ENCODE measurements at places on chromosomes 11 and 22.

GRCh38 chr11:10680956-10681487, 12.5 kb downstream of the IRAG1 start:
- DNase-seq = peak; percentile 25

GRCh38 chr22:47294222-47294532, 531.7 kb downstream of the TBC1D22A start:
- peak; percentile 36 for DNase-seq

DNA sequence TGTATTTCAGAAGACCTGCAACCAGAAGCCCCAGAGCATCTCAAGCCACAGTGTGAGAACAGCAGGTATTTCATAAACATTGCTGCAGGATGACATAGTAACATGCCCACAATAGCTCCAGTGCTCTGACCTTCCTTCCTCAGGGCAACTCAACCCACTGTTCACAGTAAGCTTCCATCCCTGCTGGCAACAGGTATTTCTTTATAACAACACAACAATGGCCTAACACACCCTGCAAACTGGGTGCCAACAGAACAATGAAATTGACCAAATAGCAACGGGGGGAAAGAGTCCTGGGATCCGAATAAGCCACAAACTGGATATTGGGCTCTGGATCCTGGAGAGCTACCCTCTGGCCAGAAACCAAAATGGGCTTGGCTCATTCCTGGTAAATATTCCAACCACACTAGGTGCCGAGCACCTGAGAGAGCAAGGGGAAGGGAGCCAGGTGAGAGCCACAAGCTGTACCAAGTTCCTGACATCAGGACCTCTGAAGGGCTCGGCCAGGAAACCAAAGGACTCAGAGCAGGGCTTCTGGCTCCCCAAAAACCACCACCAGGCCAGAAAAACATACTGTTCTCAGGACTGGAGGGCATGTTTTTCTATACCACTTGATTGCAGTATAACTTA, 99.5 kb downstream of the MICAL3 start:
- DNase-seq = peak; percentile 95

DNA sequence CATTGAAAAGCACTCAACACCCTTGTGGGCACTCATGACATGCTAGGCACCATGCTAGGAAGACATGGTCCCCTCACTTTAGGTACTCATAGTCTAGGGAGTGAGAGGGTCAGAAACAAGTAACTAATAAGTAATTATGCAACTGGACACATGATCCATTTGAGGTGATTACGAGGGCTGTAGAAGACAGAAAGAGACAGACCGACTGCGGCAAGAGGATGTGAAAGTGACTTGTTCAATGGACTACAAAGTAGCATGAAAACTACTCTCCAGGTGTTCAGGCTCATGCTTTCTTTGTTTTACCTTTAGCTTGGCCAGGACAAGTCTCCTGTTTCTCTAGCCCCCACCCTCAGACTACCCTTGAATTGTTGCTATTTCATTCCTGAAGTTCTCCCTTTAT, 310.8 kb upstream of the SORL1-AS1 start:
- no peak for DNase-seq

DNA sequence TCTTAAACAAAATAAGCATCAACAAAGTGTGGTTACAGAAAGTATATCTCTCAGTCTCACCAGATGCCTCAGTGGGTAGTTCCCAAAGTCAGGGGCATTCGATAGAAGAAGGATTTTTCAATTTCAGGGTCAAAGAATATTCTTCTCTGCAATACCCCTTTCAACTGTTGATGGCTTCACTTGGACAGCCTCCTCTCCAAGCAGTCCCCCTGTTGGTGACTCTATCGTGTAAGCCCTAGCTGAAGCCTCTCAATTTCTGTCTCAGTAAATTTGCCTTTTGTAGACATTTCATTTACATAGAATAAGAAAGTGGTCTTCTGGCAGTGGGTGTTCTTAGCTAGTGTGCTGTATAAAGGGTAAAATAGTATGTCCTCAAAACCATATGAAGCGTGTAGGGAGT, 11.3 kb upstream of the CCDC83 start:
- no peak for DNase-seq

DNA sequence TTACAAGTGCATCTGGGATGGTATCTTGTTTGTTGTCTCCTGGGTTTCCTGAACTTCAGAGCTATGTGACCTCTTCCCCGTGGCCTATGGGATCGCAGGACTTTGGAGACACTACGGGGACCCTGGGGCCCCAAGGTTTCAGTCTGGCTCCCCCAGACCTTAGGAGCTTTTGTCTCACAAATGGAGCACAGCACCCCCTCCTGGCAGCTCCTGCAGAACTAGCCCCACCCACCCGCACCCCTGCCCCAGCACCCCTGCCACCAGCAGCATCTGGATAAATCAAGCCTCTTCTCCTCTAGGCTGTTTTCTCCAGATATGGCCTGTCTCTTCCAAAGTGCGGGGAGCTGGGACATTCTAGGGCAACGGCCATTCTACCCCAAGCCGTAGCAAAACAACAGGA, 10.4 kb downstream of the RCOR2 start:
- no peak for DNase-seq

DNA sequence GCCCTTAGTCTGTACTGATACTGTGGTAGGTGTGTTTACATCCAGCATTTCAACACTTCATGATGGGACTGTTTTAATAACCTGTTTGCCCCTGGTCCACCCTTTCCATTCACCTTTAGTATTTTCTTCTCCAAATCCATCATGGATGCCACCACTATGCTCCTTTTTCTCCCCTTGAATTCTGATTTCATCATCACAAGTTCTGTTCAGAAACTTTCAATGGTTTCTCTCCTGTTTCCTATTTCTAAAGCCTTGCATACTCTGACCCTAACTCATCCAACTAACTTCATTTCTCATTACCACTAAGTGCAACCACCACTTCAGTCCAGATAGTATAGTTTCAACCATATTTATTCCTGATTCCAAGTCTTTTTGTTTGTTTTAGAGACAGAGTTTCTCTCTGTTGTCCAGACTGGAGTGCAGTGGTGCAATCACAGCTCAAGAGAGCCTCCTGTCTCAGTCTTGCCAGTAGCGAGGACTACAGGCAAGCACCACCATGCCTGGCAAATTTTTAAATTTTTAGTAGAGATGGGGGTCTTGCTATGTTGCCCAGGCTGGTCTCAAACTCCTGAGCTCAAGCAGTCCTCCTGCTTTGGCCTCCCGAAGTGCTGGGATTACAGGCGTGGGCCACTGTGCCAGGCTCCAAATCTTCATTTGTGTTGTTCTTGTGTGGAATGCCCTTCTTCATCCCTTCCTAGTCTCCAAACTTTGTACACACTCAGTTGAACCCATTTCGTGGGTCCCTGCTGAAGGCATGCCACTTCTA, 1.2 kb upstream of the LIN7C start:
- peak; percentile 7 for DNase-seq

DNA sequence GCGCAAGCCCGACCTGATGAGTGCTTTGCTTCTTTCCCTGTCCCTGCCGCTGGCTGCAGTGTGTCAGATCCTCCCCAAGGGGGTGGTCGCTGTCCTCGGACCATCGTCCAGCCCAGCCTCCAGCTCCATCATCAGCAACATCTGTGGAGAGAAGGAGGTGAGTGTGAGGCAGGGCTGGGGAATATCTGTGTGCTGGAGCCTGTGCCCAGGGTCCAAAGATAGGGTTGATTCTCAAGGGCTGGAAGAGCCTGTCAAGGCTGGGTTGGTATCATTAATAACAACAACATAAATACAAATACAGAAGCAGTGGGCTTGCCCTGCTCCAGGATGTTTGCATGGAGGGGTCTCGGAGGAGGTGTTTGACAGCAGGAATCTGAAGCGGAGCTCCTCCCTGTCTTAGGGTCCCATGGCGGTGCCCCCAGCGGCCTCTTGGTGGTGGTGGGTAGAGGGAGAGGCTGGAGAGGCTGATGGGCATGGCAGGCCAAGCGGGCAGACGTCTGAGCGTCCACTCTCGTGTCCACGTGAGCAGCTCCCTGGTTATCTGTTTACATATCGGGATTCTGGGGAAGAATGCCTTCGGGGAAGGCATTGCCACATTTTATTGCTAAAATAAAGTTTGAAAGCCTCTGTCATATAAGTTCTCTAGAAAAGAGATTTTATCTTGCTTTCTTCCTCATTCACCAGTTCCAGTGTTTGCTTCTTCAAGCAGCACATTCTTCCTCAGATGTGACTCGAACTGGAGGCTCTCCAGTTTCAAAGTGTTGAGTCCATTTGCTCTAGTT, 208.4 kb upstream of the TBCEL start:
- DNase-seq = no peak

- peak; percentile 52 for DNase-seq
Measured at GRCh38 chr11:808427-809286, 1.1 kb upstream of the RPLP2 start.

DNA sequence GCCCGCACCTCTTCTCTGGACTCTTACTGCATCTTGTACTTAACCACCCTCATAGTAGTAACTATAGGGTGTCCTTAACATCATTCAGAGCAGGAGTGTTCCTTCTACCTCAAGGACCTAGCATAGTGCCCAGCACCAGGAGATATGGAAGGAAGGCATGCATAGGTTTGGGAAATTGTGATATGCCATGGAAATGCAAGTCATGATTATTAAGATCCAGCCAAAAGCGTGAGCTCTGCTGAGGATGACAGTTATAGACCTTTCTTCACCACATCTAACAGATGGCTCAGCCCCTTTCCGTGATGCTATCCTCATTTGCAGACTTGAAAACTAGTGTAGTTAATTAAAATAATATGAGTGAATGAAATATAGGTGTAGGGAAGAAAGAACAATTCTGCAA, 746.1 kb downstream of the NTM start:
- DNase-seq = no peak

DNA sequence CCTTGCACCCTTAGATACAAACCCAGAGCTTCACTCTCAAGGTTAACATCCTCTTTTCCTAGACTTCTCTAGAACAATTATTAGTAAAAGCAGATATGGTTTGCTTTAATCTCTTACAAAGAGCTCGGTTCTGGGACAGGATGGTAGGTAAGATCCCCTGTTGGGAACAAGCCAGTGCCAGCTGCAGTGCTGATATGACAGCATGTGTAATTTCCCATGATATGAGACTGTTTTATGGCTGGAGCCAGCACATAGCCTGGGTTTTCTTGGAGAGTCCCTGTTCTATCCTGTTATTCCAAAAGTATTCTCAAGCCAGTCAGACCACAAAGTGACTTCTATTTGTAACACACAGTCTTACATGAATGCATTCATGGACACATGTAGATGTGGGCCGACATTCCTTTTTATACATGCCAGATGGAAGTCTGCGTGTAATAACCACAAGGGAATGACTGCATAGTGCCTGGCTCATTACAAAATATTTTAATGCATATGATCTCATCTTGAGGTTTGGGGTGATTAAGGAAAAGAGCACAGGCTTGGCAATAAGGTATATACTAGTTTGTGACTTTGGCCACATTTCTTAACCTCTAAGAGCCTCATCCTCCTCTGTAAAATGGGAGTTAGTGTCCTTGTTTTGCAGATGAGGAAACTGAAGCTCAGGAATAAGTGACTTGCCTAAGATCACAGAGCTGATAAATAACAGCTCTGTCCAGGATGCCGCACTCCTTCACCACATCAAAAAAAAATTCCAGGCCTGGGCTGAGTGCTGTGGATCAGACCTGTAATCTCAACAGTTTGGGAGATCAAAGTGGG, 21.8 kb downstream of the CLMP start:
- DNase-seq = peak; percentile 93

Data from renal cortical epithelial cell (primary cell).